Activated T-cell treated with anti-CD3 and anti-CD28 coated beads for 4 hours (primary cell): ENCODE measurements at places on chromosomes 16 and 17.

DNA sequence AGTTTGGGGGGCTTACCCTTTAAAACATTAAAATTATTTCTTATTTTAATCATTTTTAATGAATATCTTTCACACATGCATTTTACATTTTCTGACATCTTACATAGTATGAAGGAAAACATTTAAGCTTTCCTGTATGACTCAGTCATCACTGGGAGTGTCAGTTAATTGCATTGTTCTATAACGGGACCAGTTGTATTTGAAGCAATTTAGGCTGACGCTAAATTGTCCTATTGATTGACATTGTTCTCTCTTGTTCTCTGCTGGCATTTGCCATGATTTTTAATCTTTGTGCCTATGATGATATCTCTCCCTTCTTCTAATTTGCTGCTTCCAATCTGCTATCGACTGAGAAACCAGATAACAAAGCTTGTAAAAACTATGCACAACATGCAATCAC lies 190.5 kb upstream of the PIRT start:
- DNase-seq = no peak

DNA sequence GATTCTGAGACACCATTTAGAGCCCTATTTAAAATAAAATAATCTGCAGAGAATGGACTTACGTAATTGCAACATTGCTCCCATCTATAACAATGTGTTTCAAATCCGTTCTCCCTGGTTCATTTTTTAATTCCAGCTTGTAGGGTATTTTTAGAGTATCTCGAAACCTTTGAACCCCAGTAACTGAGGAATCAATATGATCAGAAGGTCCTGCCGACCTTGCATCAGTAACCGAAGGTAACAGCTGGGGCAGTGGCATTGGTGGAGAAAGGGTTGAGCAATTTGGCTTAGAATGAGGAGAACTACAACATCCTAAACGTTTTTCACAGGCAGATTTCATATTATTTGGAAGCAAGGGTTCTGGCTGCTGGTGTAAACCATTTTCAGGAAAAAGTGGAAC lies 49.3 kb downstream of the N4BP1 start:
- no peak for DNase-seq

- no peak for DNase-seq
Observed at GRCh38 chr16:49856672-49857330, 889 bp upstream of the ZNF423 start.

- no peak for DNase-seq
Observed at GRCh38 chr17:27991462-27991993, 50.9 kb upstream of the NLK start.

GRCh38 chr16:30786115-30786935 lies 680 bp downstream of the ZNF629 start:
- no peak for DNase-seq

- no peak for DNase-seq
Observed at GRCh38 chr17:2064980-2065785, 10.3 kb downstream of the HIC1 start.

GRCh38 chr17:49316889-49317675 lies 45.0 kb downstream of the ZNF652 start:
- no peak for DNase-seq

DNA sequence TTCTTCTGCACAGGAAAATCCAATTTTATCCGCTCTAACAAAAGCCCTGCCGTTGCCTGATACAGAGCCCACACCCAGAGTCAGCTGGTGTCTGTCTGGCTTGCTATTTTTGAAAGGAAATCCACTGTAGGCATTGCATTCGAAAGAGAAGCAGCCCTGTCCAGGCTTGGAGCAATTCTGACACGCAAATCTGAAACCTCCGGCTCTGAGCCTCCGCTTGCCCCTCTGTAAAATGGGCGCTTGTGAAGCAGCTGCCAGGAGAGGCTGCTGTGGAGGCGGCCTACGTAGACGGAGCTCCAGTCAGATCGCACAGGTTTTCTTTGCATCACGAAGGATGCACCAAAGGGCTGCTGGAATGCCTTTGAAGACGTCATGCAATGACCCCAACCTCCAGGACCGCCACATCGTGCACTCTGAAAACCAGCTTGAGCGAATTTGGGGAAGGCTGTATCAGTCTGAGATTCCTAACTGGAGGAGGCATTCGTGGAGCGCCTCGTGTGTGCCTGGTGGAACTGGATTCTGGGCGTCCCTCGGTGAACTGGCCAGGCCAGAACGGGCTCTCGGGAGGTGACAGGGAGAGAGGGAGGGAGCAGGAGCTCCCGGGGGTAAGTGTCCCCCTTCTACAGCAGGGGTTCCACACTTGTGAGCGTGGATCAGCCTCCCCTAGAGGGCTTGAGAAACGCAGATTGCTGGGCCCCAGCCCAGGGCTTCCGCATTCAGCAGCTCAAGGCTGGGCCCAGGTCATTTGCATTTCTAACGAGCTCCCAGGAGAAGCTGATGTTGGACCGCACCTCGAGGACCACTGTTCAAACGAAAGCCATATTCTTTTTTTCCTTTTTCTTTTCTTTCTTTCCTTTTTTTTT lies 215.5 kb downstream of the MRTFB start:
- DNase-seq = no peak

GRCh38 chr16:78522327-78522726 lies 422.9 kb downstream of the WWOX start:
- no peak for DNase-seq

DNA sequence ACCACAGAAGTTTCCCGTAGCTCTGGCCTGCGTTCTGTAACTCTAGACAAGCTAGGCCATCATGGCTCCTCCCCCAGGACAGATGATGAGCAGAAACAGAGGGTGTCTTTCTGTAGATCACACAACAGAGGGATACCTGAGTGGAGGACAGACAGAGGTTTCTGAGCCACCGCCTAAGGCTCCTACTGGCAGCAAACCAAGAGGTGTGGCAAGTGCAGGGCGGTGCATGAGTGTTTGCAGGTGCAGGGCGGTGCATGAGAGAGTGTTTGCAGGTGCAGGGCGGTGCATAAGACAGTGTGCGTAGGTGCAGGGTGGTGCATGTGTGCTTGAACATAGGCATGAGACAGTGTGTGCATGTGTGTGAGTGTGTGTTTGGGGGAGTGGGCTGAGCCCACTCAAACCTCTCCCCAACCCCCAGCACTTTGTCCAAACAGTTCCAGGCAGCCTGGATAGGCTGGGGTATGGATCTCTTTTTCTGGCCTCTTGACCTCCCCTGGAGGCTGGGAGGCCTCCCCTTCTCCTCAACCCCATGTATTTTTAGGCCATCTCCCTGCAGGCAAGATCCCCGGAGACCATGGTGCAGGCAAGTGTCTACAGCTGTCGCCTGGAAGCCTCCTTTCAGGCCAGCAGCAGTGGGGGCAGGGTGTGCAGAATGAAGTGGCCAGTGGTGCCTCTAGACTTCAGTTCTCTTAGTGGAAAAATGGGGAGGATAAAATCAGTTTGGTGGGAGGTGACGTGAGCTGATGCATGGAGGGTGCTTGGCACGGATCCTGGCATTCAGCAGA lies 53.4 kb upstream of the CBX4 start:
- DNase-seq = no peak

DNA sequence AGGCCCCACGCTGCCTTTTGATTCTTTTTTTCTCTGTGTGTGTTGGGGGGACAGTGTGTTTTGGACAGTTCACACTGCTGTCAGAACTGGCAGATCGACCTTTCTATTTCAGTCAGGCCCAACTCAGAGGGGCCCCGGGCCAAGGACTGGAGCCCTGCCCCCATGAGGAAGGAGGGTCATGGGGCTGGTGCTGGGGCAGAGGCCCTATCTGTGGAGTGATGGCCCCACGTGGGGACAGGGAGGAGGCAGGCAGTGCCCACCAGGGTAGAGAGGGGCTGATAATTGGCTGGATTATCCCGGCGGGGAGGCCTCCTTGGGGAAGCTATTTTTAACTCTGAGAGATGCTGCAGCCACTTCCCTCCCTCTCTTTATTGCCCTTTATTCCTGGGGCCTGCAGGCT lies 5.7 kb upstream of the KCNJ12 start:
- no peak for DNase-seq

DNA sequence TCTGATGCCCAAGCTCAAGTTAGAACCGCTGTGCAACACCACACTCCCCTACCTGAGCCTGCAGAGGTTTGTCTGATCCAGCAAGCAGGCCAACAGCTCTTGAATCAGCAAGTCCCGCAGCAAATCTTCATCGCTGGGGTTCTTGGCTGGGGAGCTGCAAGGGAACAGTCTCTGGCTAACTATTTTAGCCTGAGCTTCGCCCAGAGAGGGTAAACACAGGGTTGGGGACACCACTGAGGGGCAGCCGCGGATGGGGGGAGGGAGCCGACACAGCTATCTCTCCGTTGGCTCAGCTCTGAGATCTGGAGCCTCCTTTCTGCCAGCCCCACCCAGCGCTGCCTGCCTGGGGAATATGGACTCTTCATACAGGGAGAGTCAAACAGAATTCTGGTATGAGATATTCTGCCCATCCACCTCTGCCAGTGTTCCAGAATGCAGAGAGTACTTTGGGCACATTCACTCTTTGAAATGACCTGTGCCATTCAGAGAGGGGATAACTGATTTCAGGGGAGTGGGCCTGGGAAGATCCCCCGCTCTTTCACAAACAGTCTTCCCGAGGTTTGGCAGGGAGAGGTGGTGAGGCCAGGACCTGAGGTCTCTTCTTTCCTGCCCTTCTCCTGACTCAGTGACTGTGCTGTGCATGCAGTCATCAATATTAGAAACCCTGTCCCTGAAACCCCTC lies 7.4 kb downstream of the GIP start:
- no peak for DNase-seq

GRCh38 chr17:81841866-81842265 lies 7.0 kb upstream of the PPP1R27 start:
- DNase-seq = no peak

- DNase-seq = no peak
Observed at GRCh38 chr17:7107795-7108559, 6.6 kb downstream of the ASGR2 start.

DNA sequence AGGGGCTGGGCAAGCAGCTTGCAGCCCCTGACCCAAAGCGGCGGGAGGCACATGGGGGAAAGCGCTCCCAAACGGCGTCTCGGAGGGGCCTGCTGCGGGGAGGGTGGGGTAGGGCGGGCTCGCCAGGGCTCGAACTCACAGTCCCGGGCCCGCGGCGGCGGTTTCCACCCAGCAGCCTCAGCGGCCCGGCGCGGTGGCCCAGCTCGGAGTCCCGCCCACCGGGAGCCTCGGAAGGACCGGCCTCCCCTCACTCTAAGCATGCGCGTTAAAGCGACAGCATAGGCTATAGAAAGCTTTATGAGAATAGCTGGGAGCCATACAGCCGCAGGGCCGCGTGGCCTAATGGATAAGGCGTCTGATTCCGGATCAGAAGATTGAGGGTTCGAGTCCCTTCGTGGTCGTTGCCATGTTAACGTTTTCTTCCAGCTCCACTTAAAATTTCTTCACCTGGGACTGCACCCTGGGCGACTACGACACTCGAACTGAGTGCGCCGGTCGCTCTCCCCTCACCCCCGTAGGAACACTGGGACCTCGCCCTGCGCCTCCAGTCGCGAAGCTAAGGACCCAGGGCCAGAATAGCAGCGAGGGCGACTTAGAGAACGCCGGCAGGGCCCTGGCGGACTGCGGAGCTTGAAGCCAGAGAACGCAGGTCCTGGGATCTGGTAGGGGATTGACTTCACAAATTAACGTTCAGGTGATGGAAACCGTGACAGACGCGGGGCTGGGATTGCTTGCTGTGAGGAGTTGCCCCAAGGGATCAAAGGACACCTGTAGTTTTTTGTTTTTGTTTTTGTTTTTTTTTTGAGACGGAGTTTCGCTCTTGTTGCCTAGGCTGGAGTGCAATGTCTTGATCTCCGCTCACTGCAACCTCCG lies 15.8 kb downstream of the ZNF213 start:
- DNase-seq = peak; percentile 100

- DNase-seq = no peak
Observed at GRCh38 chr16:85607321-85607765, 5.8 kb upstream of the GSE1 start.

DNA sequence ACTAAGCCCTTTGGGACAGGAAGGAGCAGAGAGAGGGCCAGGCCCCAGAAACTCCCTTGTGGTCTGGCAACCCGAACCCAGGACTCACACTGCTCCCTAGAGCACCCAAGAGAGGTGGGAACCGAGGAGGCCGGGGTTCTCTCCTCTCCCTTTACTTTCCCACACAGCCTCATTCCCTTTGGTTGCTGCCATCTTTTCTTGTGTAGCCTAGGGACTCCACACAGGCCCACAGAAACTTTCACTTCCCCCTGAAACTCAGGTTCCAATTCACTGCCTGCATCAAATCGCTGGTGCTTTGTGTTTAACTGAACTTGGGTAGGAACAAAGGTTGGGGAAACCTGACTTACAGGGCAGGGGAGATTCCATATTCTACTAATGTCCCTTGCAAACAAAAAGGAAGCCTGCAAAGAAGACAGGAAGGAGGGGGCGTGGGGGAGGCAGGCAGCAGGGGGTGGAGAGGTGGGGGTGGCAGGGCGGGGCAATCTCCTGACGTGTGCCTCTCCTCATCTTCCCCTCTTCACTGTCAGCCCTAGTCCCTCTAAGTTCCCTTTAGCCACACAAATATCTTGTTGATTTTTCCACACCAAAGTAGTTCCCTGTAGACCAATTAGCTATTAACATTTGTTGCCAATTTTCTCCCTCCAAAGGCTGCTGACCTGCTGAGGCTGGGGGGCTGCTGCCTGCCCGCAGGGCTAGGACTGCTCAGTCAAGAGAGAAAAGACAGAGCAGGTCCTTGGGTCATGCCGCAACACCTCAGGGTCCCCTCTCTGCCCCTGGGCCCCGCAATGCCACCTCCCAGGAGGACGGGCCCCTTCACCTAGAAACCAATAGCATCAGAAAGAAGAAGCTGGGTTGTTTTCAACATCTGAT lies 8.0 kb downstream of the ST3GAL2 start:
- DNase-seq = peak; percentile 62

DNA sequence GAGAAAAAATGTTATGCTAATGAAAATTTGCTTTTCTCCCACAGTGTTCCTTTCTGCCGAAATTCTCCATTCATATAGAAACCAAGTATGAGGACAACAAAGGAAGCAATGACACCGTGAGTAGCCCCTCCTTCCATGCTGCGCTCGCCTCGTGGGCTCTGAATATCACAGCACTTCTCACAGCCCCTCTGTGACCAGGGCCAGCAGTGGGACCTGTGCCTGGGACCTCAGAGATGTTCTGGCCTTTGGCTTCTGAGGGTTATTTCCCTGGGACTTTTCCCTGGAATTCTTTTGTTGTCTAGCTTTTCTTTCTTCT lies 139.6 kb upstream of the NOL11 start:
- no peak for DNase-seq

DNA sequence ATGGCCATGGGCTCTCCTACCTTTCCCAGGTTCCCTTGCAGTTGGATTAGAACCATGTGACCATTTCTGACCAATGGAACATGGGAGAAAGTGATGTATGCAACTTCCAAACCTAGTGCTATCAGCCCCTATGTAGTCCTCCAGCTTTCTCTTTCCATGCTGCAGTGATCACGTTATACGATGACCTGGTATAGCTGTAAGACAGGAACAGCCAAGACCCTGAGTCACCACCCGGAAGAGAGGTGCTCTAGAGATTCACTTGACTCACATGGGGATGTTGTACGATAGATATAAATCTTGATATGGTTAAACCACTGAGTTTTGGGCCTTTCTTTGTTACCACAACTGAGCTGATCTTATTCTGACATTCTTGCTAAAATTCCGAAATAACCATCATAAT lies 65.1 kb downstream of the NOG start:
- DNase-seq = no peak
